AG04449 (cell line): ENCODE measurements at places on chromosomes 13 and 19.

GRCh38 chr19:43631491-43631890 lies 8.2 kb downstream of the CADM4 start:
- DNase-seq: no peak

GRCh38 chr13:111166882-111167675 lies 52.0 kb downstream of the ARHGEF7 start:
- no peak for DNase-seq

- no peak for DNase-seq
These were observed 23.0 kb upstream of the PSG2 start for GRCh38 chr19:43105496-43105895.

DNA sequence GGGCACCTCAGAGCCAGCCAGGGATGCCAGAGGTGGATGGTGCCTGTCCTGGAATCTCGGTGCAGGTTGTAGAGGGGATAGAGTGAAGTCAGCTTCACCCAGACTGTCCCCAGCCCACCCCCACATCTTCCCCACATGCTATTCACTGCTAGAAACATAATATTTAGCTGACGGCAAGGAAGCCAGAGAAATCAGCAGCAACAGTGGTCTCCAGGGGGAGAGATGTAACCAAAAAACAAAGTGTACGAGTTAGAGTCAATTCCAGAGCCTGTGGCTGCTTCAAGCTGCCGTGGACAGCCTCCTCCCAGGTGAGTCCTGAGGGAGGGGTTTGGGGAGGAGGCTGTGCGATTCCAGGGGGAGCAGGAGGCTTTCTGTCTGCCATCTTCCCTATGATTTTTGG lies 97.6 kb downstream of the ZNF536 start:
- no peak for DNase-seq

DNA sequence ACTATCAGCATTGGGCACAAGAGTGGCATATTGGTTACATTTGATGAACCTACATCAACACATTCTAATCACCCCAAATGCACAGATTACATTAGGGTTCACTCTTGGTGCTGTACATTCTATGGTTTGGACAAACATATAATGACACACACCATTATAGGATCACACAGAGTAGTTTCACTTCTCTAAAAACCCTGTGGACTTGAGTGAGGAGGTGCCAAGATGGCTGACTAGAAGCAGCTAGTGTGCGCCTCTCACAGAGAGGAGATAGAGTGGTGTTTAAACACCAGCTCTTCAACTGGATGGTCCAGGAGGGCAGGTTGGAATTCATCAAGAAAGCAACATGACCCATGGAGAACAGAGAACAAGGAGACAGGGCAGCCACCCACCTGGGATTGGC lies 265.6 kb downstream of the TDRD3 start:
- no peak for DNase-seq

- no peak for DNase-seq
These were observed 416.2 kb downstream of the DIAPH3 start for GRCh38 chr13:59747529-59747928.

- DNase-seq: no peak
These were observed at the start of gene GRIK5 for GRCh38 chr19:42069619-42070351. TSS of gene GRIK5 (minus strand) at chr19:42070206. CDS start at chr19:42065770, 4,436 bp downstream.

- DNase-seq: no peak
These were observed 7.8 kb downstream of the ANKLE1 start for GRCh38 chr19:17289489-17289888.

DNA sequence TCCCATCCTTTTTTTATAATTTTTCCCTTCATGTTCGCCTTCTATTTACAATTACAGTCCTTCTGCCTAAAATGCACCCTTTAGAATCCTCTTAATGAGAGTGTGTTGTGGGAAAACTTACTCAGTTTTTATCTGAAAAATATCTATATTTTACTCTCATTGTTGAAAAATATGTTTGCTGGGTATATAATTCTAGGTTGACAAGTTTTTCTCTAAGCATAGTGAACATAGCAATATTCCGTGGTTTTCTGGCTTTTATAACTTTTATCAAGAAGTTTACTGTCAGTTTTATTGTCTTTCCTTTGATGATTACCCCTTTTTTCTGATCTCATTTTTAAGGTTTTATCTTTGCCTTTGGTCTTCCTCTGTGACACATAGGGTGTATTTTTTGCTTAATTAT lies 57.3 kb downstream of the UQCRFS1 start:
- no peak for DNase-seq

GRCh38 chr19:46943150-46943946 lies 76.3 kb upstream of the NPAS1 start:
- DNase-seq: no peak

DNA sequence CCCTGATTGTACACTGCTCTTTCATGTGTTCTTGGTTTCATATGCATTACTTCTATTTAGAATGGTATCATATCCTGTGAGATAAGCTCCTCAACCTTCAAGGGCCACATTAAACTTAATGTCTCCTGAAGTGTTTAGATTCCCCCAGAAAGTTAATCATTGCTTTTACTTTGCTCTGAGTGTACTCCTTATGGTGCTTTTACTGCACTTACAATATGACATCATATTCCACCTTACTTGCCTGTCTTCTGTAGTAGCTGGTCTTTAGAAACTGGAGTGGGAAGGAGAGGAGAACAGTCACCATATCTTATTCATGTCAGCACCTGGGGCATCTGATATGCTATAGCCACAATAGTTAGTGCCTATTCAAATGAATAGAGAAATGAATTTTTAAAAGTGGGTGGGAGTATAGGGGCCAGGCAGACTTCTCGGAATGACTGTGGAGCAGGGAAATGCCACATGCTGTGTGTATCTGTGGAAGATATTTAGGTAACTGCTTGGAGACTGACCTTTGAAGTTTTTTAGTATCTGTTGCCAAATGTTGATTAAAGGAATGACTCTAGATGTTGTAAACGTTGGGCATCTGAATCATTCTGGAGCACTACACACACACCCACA lies 40.2 kb downstream of the SLAIN1 start:
- no peak for DNase-seq

DNA sequence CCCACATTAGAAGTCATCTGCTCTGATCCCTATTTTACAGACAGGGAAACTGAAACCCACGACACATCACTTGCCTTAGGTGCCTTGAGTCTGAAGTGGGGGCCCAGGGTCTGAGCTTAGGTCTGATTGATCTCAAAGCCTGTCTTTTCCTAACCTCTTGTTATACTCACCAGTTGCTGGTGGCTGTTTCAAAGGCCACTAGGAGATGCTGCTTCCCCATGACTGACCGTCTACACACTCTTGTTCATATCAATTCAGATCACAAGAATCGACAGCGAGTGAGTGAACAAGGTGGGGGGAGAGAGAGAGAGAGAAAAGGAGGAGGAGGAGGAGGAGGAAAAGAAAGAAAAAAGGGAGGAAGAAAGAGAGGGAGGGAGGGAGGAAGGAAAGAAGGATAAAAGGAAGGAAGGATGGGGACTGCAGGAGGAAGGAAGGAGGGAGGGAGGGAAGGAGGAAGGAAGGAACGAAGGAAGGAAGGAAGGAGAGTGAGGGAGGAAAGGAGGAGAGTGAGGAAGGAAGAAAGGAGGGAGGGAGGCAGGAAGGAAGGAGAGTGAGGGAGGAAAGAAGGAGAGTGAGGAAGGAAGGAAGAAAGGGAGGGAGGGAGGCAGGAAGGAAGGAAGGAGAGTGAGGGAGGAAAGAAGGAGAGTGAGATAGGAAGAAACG lies 3.3 kb downstream of the OR10H1 start:
- DNase-seq: no peak

- DNase-seq: no peak
These were observed 8.6 kb downstream of the TNFAIP8L1 start for GRCh38 chr19:4647676-4648644.

DNA sequence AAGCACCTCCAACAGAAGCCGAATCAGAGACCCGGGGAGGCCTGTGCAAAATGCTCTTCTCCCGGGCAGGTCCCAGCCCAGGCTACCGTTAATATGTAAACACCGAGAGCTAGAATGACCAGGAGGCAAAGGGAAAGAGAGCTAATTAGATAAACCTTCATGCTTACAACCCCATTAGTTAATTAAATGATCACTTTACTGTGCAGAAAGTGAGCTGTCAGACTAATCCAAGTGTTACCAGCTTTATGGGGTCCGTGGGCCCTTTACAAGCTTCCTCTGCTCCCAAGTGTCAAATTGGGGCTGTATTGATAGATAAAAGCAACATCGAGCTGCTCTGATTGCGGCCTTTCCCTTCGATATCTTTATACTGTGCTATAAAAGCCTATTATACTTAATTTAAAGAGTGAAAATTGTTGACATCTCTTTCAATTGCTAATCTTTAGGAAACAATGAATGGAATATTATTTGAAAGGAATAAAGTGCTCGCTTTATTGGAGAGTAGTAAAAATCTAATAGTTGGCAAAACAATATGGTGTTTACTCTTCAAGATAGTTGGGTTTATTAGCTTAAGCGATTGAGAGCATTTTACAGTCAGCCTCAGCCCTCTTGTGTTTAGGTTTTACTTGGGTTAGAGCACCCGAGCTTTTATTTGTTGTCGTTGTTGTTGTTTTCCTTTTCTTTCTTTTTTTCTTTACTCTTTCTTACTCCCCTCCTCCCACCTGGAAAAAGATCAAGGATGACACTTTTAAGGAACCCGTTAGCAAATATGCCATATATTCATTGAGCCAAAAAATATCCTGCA lies 189.3 kb upstream of the GPR12 start:
- no peak for DNase-seq

DNA sequence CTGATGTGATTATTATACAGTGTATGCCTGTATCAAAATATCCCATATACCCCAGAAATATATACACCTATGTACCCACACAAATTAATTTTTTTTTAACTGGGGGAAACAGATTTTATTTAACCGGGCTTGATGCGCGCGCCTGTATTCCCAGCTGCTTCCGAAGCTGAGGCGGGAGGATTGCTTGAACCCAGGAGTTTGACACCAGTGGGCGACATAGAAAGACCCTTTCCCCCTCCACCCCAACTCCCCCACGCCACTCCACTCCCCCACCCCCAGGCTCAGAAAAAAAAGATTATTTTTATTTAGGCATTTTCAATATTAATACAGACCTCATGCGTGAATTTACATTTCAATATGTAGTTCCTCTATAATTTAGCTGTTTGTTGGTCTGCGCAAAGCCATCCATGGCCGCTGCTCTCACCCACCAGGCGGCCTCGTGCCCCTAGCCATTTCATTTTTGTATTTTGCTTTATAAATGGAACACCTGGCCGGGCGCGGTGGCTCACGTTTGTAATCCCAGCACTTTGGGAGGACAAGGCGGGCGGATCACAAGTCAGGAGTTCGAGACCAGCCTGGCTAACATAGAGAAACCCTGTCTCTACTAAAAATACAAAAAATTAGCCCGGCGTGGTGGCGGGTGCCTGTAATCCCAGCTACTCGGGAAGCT lies 836 bp upstream of the VPS36 start:
- no peak for DNase-seq

DNA sequence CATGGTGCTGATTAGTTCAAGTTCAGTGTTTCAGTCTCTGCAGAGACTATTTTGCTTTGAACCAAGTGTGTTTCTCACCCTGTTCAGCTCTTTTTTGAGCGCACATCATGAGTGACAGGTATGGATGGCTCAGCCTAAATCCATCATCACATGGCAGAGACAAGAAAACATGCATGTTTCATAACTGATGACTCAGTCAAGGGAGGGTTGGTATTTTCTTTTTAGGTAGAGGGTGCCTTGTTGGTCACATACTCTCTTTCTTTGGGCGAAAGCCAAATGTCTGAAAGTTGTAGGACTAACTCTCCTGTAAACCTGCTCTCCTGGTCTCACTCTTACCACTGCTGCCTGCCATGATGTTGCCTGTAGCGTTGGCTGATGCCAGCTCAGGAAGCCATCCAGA lies 48.1 kb upstream of the RAP2A start:
- no peak for DNase-seq

GRCh38 chr19:50195224-50195623 lies 8.2 kb upstream of the MYH14 start:
- no peak for DNase-seq

DNA sequence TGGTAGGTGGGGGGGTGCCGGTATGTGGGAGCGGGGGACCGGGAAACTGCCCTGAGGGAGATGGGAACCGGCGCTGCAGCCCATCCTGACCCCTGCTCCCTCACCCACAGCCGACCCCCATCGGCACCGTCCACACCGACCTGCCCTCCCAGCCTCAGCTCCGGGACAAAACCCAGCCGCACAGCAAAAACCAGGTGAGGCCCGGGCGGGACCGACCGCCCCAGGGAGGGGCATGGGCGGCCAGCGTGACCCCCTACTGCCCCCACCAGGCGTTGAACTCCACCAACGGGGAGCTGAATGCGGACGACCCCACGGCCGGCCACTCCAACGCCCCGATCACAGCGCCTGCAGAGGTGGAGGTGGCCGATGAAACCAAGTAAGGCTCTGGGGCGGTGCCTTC lies 35.9 kb downstream of the BTBD2 start:
- DNase-seq: no peak

DNA sequence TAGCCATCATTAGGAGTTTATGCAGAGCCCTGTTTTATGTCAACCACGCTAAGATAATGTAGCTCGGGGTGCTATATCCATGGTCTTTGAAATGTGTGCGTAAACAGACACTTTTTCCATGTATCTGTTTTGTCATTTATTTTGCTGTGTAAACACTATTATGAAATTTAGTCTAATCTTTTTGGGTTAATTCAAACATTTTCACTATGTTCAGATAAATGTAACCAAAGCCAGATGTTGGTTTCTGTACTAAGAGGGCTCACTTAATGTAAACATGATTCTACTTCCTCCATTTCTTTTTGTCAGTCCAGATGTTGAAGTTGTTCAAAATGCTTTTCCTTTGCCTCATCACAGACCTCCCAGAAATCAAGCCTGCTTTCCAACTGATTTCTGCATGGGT lies 499.5 kb upstream of the GPC6 start:
- DNase-seq: no peak

- DNase-seq: no peak
These were observed 18.1 kb downstream of the N4BP2L1 start for GRCh38 chr13:32409561-32410421.

- no peak for DNase-seq
These were observed 2.2 kb upstream of the MCF2L start for GRCh38 chr13:112966776-112967175.

- DNase-seq: no peak
These were observed 7.2 kb downstream of the MED29 start for GRCh38 chr19:39398297-39398864.

GRCh38 chr13:53854321-53854720 lies 825.7 kb downstream of the OLFM4 start:
- DNase-seq: no peak

- no peak for DNase-seq
These were observed 8.4 kb downstream of the PPP1R14A start for GRCh38 chr19:38247734-38248268.

DNA sequence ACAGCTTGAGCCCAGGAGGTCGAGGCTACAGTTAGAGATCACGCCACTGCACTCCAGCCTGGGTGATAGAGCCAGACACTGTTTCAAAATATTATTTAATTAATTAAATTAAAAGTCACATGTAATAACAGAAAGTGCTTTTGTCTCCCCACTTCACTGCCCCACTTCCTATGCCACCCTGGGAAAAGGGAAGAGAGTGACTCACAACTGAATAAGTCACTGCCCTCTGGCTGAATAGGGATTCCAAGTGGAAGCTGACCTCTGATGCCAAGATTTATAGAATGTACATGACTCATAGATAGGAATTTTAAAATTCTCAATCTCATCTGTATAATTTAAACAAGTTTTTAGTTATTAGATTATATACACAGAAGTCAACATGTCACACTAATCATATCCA lies 22.2 kb upstream of the ERVV-1 start:
- no peak for DNase-seq
